ENCODE measurements at places on chromosomes 7 and 10.

- no peak for DNase-seq
Observed at GRCh38 chr10:71435571-71436267, 39.0 kb downstream of the CDH23 start.

- DNase-seq = no peak
Observed at GRCh38 chr10:97034301-97034700, 151.5 kb downstream of the SLIT1 start.

GRCh38 chr10:43785252-43785651 is 136.6 kb upstream of the ZNF32 start:
- no peak for DNase-seq

DNA sequence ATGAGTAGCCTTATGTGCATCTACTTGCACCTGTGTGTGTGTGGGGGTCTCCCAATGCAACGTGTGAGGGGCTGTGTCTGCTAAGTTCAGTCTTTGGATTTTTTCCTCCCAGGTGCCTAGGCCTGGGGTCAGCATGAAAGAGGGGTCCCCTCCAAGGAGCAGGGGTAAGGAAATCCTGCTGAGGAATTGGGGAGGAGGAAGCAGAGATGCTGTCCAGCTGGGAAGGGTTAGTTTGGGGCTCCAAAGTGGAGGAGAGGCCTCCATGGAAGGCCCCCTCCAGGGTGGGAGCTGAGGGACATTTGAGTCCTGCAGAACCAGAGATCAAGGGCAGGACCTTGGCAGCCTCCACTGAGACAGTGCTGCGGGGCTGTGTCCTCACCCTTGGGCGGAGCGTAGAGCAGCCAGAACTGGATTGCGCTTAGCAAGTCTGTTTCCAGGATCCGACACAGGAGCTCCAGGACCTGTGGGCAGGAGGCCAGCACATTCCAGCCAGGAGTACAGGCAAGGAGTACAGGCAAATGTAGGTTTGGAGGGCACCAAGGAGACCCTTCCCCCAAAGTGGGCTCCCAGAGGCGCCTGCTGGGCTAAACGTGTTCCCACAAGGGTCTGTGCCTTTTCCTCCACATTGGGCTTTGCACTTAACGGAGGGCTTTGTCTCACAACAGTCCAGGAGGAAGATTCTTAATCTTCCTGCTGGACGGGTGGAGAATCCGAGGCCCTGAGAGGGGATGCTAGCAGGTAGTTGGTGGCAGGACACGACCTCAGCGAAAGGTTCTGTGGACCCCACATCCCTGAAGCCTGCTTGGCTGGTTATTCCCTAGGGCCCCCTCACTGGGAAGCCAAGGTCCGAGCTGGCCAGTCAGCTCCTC is 10.1 kb downstream of the TBATA start:
- DNase-seq = no peak

- no peak for DNase-seq
Observed at GRCh38 chr10:133565441-133566294, at the start of gene SYCE1. TSS of gene SYCE1 (minus strand) at chr10:133565583. CDS start at chr10:133565529, 54 bp downstream.

GRCh38 chr10:30967650-30968410 is 63.8 kb downstream of the ZNF438 start:
- DNase-seq = no peak
